ENCODE measurements at places on chromosomes 6 and 20. TPM values are rescaled to one million over a fixed set of nuclear protein-coding genes. Genes with fewer than 3 reads are reported as not detected.

MSH5 gene
- total RNA-seq: 14.1 TPM

TREML1 gene
- total RNA-seq: 0.35 TPM

MYH7B gene
- 0.99 TPM for total RNA-seq

MYLK4 gene
- 0.82 TPM for total RNA-seq

GPR6 gene
- not detected for total RNA-seq

TMEM244 gene
- not detected for total RNA-seq

PPIL6 gene
- 5.5 TPM for total RNA-seq

BHLHE23 gene
- not detected for total RNA-seq

C6orf141 gene
- total RNA-seq: 4.1 TPM

EYS gene
- total RNA-seq: 0.60 TPM

LTA gene
- not detected for total RNA-seq

CRISP2 gene
- total RNA-seq: not detected

NRSN1 gene
- not detected for total RNA-seq

DOP1A gene
- 28.0 TPM for total RNA-seq

RIMS4 gene
- 2.0 TPM for total RNA-seq

FOXQ1 gene
- 0.23 TPM for total RNA-seq

ANGPT4 gene
- total RNA-seq: not detected

HEY2 gene
- total RNA-seq: 2.9 TPM

LST1 gene
- 11.3 TPM for total RNA-seq

BEND6 gene
- total RNA-seq: 0.31 TPM

HSF2 gene
- 6.1 TPM for total RNA-seq

LINC00237 gene
- not detected for total RNA-seq

SIGLEC1 gene
- 3.3 TPM for total RNA-seq

ADGB gene
- total RNA-seq: 0.70 TPM

TGM3 gene
- total RNA-seq: 0.09 TPM

POU5F1 gene
- 3.4 TPM for total RNA-seq

SMIM26 gene
- total RNA-seq: 55.7 TPM

OR2H2 gene
- total RNA-seq: not detected

SLC2A4RG gene
- total RNA-seq: 44.9 TPM

PHF20 gene
- 28.5 TPM for total RNA-seq

LSM2 gene
- total RNA-seq: 21.7 TPM

MICA gene
- total RNA-seq: 18.1 TPM

TRERF1 gene
- total RNA-seq: 11.2 TPM

SLC35F1 gene
- total RNA-seq: 6.1 TPM

ARFRP1 gene
- 69.7 TPM for total RNA-seq

CTCFL gene
- not detected for total RNA-seq

SRMS gene
- 0.25 TPM for total RNA-seq

TRIM38 gene
- total RNA-seq: 15.8 TPM

ANKRD66 gene
- not detected for total RNA-seq

DZANK1 gene
- 2.7 TPM for total RNA-seq

CD83 gene
- 2.2 TPM for total RNA-seq

All from mucosa of descending colon (tissue), 3 donors.